Left kidney (tissue), 8 donors: ENCODE measurements at places on chromosomes 2 and 18.

DNA sequence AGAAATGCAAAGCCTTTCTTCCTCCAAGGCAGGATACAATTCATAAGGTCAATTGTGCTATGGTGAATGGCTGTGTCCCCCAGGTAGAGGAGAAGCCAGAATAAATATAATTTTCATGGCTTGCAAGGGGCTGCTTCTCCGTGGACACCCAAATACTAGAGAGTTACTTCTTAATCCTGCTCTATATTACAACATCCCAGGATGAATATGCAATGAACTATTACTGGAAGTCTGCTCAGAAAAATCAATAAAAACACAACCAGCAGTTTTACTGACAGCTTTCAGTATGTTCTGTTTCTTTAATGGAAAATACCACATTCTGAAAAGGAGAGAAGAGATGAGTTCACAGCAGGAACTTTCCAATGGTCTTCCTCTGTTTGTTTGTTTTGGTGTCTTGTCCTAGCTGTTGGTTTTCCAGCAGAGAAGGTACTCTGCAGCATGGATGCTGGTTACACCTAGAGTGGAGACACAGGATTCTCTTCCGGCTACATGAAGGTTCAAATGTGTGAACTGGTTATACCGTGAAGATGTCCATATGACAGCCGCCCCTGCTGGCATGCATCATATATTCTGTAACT lies 213.0 kb downstream of the PID1 start:
- DNase-seq = no peak

DNA sequence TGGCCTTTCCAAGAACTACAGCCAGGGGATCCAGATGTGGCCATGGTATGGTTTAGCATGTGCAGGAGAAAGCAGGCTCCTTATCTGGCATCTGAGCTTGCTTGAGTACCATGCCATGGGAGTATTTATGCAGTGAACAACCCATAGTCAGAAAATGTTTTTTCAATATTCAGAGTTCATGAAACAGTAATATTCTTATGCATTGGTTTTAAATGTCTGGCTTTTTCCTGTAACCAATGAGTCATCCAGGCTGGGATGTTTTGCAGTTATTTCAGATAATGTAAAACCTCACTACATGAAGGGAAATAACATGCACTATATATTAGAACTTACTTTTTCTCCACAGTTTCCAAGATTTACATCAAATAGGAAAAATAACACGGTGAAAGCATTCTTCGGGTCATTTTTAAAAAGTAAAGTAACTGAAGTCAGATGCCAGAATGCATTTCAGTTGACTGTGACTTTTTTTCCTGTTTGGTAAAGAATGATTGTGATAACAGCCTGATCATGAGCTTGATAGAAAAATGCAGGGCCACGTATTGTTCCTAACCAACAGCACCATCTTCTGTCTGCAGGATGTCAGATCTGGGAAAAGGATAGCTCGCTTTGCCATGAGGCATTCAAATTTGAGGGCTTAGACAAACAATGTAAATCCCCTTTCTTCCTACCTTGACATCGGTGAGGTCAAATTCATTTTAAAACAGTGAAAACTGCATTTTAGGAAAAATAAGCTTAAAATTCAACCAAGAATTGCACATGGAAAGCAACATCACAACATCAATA lies 152.8 kb downstream of the DSC3 start:
- DNase-seq = peak; percentile 40

- no peak for DNase-seq
Observed at GRCh38 chr2:174775571-174775980, 11.3 kb upstream of the CHRNA1 start.

- no peak for DNase-seq
Observed at GRCh38 chr2:55142518-55142917, 89.6 kb downstream of the CLHC1 start.

GRCh38 chr2:85868822-85869221 lies 20.0 kb downstream of the ST3GAL5 start:
- no peak for DNase-seq

- no peak for DNase-seq
Observed at GRCh38 chr2:113157897-113158753, 15.6 kb upstream of the PSD4 start.

DNA sequence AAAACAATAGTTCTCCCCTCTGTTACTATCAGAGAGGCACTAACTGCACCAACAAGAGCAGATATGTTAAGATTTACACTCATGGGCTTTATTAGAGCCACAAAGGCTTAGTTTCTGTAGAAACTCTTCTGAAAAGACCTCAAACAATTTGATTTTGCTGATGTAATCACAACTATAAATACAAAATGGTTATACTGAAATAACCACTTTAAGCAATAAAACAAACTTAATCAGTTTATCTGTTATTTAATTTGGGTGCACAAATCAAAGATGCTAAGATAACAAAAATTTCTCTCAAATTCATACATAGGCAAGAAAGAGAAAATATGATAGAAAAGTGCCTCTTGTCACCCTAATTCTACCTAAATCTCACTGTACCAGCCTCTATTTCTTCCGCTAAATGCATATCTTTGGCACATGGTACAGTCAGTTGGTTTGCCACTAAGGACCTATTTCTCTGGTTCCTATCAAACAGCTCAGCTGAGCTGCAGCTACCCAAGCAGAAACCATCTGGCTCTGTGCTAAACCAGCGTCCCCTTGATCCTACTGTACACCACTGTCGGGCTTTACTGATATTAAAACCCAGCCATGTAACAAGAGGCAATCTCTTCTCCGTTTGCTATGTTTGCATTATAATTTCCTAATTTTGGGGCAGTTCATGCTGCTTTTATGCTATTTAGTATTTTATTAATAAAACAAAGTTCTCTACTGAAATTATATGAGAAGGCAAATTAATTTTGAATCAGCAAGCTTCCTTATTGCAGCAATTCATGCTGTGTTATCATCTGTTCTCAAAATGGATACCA lies 60.1 kb downstream of the CWC22 start:
- DNase-seq = no peak

- DNase-seq = no peak
Observed at GRCh38 chr2:228094377-228094921, 87.0 kb downstream of the SPHKAP start.

- no peak for DNase-seq
Observed at GRCh38 chr2:86216575-86217555, 17.6 kb downstream of the MRPL35 start.
